BJ (cell line): ENCODE measurements at places on chromosomes 1 and 21.

DNA sequence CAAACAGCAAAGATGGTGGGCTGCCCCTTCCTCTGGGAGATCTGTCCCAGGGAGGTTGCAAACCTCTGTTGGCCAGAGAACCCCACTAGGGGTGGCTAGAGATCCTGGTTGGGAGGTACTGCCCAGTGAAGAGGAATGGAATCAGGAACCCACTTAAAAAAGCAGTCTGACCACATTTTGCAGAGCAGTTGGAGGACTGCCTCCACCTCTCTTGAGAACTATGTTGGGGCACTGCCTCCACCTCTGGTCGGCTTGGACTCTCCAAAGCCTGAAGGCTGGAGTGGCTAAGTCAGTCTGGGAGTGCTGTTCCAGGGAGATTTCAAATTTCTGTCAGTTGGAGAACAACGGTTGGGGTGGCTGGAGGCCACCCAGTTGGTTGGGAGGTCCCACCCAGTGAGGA is 58.6 kb downstream of the TNFSF4 start:
- DNase-seq = no peak

- DNase-seq = no peak
Observed at GRCh38 chr1:152197361-152197941, 26.5 kb downstream of the HRNR start.

DNA sequence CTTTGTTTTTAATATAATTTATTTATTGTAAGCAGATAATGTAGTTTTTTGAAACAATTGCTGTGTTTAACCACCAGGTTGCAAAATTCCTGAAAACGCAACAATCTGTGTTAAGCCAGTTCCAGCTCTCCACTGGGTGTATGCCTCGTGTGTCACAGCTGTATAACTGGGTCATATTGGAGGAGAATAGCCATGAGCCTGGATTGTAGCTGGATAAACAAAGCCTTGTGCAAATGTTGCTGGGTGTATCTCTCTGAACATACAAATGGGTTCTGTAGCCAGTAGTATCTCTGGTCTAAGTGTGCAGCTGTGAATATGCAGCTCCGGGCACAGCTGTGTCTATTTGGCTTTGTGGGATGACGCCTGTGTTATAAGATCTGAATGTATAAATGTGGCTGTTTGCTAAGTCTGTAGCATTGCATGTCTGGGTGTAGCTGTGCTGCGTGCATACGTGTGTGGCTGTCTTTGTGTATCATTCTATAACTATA is 2.8 kb downstream of the TCEA3 start:
- DNase-seq = no peak

DNA sequence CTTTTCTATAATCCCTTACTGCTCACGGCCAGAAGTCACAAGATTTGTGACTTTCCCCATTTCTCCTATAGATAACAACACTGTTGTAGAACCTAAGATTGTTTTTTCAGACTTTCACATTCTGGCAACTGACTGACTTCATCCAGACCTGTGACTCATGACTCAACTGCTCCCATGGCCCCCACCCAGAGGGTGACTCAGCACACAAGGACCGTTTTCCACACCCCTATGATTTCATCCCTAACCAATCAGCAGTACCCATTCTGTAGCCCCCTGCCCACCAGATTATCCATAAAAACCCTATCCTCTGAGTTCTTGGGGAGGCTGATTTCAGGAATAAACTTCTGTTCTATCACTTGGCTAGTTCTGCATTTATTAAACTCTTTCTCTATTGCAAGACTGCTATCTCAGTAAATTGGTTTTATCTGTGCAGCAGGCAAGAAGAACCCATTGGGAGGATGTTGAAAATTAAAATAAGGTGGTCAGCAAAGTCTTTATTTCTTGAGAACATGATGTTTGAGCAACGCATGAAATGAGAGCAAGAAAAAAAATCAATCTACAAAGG is 79.7 kb downstream of the NGF start:
- no peak for DNase-seq

DNA sequence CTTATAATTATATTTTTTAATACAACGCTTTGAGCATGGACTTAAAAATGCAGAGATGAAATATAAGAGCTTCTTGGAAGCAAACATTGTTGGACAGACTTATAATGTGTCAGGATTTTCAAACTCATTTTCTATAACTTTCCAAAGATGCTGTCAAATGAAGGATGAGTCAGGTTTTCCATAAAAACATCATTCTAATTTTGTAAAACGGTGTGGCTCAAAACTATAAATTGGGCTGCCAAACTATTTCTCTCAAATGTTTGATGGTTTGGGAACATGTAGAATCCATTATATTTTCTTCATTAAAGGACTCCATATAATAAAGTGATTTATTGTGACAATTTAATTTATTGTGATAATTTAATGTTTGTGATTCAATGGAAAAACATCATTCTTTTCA is 511.2 kb downstream of the USP25 start:
- no peak for DNase-seq

GRCh38 chr1:110196917-110197765 is 13.0 kb upstream of the KCNC4 start:
- no peak for DNase-seq

DNA sequence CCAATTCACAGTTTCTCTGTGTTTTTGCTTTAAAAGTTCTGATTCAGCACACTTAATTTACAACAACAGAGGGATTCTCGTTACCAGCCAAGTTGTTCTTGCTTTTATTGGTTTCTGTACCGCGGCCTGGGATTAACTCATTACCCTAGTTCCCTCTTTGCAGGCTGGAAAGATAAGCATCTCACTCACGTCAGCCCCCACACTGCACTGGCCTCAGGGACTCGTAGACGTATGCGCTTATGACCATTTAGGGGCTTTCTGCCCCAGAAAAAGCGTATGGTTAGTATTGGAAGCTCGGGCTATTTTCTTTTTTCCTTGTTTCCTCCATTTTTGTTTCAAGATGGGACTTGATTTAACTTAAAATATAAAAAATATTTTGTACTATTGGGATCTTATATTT is 76.0 kb downstream of the POFUT2 start:
- no peak for DNase-seq

- DNase-seq = no peak
Observed at GRCh38 chr1:225825607-225826007, 15.7 kb downstream of the EPHX1 start.

DNA sequence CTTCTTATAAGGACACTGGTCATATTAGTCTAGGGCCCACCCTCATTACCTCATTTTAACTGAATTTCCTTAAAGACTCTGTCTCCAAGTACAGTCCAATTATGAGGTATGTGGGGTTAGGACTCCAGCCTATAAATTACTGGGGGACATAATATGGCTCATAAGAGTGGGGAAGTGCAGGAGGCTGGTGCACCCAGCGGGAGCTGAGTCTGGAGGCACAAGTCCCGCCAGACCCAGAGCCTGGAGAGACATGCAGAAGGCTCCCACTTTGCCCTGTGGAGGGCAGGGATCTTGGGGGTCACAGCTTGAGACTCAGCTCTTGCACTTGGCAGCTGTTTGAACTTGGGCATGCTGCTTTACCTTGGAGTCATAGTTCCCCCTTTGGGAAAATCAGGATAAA is 250.4 kb downstream of the RHOU start:
- no peak for DNase-seq

- no peak for DNase-seq
Observed at GRCh38 chr1:41572224-41572623, 87.7 kb upstream of the EDN2 start.

GRCh38 chr1:995665-996633 is 3.9 kb downstream of the HES4 start:
- no peak for DNase-seq

DNA sequence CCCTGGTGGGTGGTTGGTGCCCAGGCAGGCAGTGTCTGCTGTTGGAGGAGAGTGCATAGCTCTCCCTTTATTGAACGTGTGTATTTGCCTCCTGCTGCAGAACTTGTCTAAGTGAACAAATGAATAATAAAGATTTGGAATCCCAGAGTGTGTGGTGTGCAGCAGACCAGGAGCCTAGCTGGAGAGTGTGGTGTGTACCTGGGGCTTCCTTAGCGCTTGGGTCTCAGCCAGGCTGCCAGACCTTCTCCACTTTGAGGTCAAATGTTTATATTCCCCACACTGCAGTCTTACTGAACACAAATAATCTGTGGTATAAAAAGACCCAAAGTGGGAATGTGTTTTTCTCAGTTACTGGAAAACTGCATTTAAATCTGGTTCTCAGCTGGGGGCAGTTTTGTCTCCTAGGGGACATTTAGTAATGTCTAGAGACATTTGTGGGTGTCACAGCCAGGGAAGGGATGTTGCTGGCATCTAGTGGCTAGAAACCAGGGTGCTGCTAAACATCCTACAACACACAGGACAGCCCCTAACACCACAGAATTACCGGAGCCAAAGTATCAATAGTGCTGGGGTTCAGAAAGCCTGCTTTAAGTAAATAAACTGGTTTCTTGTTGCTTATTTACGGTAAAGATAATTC is 23.6 kb downstream of the SLC37A1 start:
- no peak for DNase-seq

- DNase-seq = no peak
Observed at GRCh38 chr1:54976747-54977146, 3.7 kb upstream of the TMEM61 start.

DNA sequence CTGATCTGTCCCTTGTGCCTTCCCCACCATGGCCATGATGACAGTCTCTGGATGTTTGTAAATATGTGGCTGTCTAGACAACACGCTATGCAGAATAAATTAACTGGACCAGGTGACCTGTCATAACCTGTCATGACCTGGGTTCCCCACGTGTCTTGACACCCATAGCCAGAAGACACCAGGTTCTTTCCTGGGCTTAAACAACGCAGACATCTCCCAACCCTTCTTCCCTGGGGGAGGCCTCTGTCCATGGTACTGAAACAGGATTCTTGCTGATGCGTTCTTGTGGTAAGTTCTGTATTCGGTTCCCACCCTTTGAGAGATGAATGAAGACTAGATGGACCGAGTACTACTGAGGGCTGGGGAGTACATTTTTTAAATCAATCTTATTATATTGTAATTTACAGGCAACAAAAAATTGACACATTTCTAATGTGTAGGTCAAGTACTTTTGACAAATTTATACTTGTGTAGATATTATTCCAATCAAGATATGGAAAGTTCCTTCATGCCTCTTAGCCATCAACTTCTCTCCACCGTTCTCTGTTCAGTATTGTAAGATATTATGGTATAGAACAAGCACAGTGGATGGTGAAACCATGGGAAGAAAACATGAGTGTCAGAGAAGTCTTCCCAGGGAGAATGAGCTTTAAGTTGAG is 738.8 kb downstream of the PTPRU start:
- DNase-seq = no peak

DNA sequence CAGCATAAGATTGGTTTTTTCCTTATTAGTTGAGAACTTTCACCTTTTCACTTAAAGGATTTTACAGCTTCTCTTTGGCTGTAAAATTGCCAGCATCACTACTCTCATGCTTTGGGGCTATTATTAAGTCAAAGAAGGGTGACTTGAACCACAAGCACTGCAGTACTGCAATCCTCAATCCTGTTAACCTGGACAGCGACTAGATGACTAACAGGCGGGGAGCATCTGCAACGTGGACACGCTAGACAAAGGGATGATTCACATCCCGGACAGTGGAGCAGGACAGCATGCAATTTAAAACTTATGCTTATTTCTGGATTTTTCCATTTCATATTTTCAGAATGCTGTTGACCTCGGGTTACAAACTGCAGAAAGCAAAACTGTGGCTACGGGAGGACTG is 8.1 kb downstream of the ARV1 start:
- peak; percentile 28 for DNase-seq

GRCh38 chr1:100476735-100477290 is 61.1 kb upstream of the GPR88 start:
- DNase-seq = no peak

GRCh38 chr1:91924146-91924545 is 25.1 kb upstream of the BRDT start:
- DNase-seq = peak; percentile 53

GRCh38 chr1:224339442-224340033 is 9.6 kb upstream of the NVL start:
- no peak for DNase-seq

- DNase-seq = no peak
Observed at GRCh38 chr1:89887270-89887669, 66.4 kb downstream of the LRRC8D start.

DNA sequence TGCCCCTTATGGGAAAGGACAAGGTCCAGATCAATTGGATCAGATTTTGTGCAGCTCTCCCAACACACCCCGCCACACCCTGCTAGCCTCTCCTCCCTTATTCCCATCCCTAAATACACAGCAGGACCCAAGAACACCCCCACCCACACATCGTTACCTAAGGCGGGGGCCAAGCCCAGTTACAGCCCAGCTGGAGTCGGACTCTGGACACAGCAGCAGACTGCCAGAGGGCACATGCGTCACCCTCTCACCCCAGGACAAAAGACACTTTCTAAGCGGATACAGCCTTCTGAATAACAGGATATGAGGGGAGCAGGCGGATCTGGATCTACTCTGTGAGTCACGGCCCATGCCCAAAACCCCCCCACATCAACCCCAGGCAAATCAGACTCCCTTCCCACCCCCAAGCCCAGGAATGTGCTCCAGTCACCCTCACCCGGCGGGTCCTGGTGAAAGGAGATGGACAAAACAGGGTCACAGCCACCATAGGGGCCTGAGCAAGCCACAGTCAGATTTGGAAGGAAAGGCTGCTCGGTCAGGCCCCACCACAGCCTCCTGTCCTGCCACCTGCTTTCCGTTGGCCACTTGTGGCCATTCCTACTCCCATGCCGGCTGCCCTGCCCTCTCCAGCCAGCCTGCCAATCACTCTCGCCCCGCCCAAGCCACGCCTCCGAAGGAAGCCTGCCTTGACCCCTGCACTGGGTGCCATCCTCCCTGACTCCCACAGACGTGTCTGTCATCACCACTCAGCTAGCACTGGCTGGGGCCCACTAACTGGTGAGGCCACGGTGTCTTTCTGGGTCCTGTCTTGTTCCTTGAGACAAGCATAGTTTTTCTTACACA is 4.0 kb downstream of the S100A16 start:
- DNase-seq = peak; percentile 84

DNA sequence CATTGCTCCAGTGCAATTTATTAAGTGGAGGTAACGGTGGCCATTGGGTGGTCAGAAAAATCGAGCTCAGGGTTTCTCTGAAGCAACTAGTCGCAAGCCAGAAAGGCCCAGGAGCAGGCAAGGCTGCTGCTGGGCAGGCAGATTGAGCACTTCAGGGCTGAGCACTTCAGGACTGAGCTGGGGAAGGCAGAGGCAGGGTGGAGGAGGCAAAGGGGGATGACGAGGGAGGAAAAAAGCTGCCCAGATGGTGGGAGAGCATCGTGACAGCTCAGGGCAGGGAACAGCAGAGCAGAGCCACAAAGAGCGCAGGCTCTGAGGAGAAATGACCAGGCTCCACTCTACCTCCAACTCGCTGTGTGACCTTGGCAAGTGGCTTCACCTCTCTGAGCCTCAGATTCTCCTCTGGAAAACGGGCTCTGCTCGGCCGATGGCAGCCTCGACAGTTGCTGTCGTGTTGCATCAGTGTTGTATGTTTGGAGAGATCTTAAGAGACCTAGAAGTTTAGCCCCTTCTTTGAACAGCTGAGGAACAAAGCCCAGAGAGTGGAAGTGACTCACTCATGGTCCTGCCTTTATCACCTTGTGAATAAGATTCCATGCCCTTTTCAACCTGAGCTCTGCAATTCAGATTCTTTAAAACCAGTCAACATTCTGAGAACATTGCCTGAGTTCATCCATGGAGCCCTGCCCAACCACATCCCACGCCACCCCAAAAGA is 141.4 kb downstream of the SYF2 start:
- no peak for DNase-seq

GRCh38 chr1:30589083-30589482 is 134.3 kb downstream of the MATN1 start:
- DNase-seq = no peak
